ENCODE measurements at places on chromosomes 16 and 17.

GRCh38 chr17:42691021-42691545 lies 8.8 kb downstream of the CNTNAP1 start:
- DNase-seq = peak; percentile 12

DNA sequence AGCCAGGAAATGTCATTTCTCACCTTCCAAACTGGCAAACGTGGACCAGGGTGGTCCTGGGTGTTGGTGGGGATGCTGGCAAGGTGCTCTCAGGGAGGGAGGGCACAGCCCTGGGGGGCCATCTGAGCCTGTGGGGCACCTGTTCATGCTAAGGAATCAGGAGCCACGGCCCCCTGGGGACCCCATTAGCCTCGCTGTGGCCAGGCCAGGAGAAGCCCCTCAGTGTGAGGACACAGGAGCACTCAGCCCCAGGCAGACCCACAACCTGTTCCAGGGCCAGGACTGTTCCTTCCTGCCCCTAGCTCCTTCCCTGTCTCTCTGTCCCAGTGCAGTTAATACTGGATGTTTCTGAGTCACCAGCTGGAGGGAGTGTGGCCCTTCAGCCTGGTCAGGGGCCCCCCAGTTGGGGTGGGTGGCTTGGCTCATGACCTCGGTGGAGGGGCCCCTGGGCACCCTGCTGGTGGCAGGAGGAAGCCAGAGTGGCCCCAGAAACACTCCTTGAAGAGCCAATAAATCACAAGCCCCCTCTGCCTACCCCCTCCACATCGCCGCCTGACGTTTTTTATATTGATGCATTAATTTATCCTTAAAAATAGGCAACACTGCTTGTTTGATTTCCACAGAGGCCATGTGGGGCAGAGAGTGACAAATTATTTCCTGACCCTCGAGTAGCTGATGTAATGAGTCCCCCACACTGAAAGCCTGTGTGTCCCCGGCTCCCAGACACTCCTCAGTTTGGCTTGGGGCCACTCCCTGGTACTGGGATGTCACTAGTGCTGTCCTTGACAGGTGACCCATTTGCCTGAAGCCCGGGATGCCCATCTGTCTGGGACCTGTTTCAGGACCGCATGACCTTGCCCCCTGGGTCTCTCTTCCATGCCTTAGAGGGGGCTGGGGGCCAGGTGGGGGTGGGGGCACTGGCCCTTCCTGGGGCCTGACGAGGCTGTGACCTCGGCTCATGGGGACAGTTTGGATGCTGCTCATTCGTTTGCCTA lies 22.3 kb downstream of the ACTG1 start:
- no peak for DNase-seq

- DNase-seq = no peak
These were observed 3.2 kb downstream of the SPG7 start for GRCh38 chr16:89511374-89511773.

DNA sequence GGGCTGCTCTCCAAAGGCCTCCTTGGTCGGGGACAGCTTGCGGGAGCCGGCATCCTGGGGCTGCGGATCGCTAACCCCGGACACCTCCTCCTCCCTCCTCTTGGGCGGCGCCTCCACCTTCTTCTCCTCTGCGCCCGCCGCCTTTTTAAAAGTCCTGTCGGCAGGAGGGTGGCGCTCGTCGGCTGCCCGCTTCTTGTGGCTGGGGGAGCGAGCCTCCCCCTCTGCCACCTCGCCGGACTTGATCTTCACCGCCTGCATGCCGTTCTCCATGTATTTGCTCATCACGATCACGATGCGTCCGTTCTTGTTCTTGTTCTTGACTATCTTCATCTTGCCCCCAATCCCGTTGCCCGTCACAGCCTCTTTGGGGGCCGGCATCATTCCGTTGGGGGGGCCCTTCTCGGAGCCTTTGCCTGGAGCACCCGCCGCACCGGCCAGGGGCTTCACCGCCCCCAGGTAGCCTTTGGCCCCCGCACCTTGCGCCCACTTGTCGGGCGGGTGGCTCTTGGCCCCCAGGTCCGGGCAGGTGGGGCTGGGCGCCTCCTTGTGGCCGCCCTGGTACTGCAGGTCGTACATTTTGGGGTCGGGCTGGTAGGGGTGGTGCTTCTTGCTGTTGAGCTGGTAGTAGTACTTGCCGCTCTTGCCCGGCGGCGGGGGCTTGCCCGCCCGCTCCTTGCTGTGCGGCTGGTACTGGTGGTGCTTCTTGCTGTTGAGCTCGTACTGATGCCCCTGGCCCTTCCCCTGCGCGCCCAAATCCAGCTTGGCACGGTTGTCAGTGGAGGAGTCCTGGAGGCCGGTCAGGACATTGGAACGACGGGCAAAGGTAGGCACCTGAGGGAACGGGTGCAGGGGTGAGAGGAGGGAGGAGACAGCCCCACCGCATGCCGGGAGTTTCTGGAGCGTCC lies 4.4 kb downstream of the CBX4 start:
- no peak for DNase-seq

- no peak for DNase-seq
These were observed 27.0 kb downstream of the ATP6V0A1 start for GRCh38 chr17:42485680-42486079.

All from psoas muscle (tissue), 8 donors.